ENCODE measurements at places on chromosomes 4 and X.

GRCh38 chr4:11424856-11425255, 3.8 kb downstream of the HS3ST1 start:
- DNase-seq, result no peak

DNA sequence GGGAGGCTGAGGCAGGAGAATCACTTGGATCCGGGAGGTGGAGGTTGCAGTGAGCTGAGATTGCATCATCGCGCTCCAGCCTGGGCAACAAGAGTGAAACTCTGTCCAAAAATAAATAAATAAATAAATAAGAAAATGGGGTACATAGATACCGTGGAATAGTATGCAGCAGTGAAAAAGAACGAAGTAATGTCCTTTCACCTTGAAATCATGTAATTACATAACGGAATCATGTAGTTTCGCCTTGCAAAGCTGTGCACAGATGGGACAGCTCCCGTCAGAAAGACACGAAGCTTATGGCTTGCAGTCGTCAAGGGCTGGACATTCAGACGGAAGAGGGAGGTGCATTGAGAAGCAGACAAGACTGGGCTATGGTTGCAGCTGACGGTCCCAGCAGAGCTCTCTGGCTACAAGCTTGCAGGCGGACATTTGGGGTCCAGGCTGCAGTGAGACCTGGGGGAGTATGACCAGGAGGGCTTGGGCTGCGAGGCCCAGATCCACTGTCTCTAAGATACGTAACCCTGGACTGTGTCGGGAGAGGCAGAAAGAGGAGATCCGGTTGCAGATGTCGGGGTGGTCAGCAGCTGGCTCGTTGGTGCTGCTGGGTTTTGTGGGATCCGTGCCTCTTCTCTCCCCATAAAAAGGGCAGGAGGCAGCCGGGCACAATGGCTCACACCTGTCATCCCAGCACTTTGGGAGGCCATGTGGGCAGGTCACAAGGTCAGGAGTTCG, 6.2 kb upstream of the P2RY8 start:
- no peak for DNase-seq

DNA sequence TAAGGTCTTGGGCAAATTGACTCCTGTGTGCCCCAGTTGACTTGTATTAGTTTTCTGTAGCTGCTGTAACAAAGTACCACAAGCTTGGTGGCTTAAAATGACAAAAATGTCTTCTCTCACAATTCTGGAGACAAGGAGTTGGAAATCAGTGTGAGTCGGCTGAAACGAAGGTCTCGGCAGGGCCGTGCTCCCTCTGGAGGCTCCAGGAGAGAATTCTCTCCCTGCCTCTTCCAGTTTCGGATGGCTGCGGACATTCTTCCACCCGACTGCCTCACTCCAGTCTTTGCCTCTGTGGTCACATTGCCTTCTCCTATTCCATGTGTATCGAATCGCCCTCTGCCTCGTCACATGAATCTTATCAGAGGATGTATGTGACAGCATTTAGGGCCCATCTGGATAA, 66.0 kb upstream of the PHOX2B start:
- DNase-seq, result peak; percentile 21

- DNase-seq, result no peak
Measured at GRCh38 chr4:74997948-74998729, 65.2 kb downstream of the PARM1 start.

GRCh38 chr4:127416115-127416514, 216.6 kb upstream of the INTU start:
- DNase-seq, result peak; percentile 31

DNA sequence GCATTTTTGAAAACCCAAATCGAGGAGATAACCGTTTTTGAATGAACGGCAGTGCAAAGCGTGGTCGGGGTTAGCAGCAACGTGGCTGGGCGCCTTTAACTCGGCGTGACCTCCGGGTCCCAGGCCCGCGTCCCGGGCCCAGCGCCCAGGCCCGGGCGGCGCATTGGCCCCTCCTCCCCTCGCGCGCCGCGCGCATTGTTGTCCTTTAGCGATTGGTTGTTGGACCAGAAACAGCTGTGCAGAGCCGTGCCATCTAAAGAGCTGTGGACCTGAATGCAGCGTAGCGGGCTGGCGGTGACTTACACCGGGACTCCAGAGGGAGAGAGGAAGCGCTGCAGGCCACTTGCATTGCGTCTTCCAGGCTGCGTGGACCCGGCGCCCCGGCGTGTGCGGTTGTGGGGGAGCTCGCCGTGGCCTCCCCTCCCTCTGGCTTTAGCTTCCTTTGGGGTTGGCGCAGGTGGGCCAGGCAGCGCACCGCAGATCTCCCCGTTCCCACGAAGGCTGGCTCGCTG, at the start of gene STOX2:
TSS of gene STOX2 (plus strand) at position 227 of the 512 bp plus-strand sequence. CDS start 1,484 bp downstream, outside the sequence.
- peak; percentile 85 for DNase-seq

- DNase-seq, result no peak
Measured at GRCh38 chr4:55865228-55865806, 11.9 kb downstream of the EXOC1 start.

DNA sequence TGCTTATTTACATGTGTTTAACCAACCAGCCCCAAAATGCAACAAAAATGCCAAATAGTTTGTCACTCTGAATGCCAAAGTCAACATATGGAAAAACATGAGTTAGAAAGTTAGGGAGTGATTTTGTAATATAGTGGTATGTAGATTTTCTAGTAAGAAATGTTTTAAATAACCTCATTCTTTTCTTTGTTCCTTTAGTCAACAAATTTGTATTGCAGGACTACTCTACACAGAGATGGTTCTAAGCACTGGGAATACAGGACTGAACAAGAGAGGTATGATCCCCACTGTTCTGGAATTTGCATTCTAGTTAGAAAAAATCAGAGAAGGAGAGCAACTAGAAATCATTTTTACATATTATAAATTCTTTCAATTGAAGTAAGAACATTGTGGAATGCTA, 218.8 kb upstream of the ANXA10 start:
- no peak for DNase-seq

DNA sequence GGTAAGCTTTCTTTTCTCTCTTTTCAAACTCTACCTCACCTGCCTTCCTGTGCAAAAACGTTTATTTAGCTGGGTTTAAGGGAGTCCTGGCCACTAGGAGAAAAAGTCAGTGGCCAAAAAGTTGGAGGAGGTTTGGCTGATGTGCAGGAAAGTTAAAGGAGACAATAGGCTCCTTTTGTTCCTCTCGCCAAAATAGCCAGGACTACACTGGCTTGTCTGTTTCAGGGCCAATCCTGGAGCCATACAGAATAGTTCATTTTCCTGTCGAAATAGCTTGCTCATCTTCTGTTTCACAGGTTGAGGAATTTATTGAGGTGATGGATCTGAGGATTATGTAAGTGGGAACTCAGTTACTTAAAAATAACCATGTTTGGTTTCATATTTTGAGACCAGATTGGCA, 423 bp downstream of the HEPH start:
- DNase-seq, result no peak

GRCh38 chrX:17474892-17475291, 99.9 kb downstream of the NHS start:
- DNase-seq, result no peak

GRCh38 chr4:18192901-18193300, 171.3 kb upstream of the LCORL start:
- no peak for DNase-seq

- peak; percentile 76 for DNase-seq
Measured at GRCh38 chrX:153953342-153953830, 8.9 kb upstream of the RENBP start.

DNA sequence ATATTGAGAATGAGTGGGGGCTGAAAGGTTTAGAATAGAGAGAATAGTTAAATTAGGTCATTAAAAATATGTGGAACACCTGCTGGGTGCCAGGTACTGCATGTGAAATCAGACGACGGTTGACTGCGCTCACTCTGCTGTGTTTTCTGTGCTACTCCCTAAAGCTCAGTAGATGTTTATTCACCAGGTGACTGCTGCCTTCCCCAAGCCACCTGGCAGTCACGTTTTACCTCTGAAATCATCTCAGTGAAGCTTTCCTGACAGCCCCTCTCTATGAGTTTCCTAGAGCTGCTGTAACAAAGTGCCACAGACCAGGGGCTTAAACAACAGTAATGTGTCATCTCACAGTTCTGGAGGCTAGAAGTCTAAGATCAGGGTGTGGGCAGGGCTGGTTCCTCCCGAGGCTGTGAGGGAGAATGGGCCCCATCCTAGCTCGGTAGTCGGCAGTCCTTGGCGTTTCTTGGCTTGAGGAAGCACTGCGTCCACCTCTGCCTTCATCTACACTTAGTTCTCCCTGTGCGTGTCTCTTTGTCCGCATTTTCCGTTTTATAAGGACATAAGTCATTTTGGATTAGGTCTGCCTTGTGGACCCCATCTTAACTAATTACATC, 25.3 kb downstream of the ADD1 start:
- DNase-seq, result no peak

DNA sequence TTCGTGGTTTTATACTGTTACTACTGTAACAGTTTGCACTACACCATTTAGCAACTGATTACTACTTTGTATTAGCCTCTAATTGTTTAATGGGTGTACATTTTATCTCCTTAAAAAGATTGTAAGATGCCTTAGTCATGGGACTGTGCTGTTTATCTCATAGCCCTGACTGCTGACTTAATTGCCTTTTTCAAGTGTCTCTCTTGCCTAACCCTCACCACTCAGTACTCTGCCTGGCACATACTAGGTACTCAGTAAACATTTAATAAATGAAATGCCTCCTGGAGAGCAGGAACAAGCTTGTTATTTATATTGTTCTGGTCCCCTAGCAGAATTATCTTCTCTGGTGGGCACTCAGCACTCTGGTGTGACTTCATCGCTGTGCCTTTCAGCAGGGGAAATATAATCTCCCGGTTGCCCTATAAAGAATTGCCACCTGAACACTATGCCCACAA, 1.7 kb upstream of the STIM2 start:
- DNase-seq, result no peak

DNA sequence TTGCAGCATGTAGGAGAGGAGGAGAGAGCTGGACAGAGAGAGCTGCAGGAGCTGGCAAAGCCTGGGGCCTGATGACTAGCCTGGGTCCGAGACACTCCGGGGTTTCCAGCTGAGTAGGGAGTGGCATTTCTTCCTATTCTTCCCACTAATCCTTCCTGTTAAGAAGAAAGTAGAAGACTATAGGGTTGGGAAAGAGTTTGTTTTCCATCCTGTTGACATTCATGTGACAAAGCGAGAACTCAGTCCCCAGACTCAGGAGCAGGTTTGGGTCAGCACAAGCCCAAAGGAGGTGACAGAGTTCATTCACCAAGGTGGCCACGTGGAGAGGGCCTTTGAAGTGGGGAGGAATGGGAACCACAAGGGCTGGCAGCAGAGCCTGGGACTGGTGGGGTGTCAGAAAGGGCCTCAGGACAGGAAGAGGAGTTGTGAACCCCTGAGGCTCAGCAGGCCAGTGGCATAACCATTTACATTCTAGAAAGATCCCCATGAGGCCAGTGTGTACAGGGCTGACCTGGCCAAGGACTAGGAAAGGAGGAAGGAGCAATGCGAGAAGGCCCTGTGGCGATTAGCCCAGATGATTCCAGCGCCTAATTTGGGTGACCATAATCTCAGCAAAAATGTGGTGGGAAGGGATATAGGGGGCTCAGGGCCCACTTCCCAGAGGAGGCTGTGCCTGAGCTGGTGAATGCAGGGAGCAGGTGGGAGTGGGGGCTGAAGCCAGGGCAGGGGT, 3.3 kb upstream of the HAUS3 start:
- no peak for DNase-seq

- DNase-seq, result no peak
Measured at GRCh38 chr4:109414938-109415337, 18.7 kb upstream of the SEC24B start.

GRCh38 chr4:54189140-54189539, 40.0 kb upstream of the PDGFRA start:
- no peak for DNase-seq

DNA sequence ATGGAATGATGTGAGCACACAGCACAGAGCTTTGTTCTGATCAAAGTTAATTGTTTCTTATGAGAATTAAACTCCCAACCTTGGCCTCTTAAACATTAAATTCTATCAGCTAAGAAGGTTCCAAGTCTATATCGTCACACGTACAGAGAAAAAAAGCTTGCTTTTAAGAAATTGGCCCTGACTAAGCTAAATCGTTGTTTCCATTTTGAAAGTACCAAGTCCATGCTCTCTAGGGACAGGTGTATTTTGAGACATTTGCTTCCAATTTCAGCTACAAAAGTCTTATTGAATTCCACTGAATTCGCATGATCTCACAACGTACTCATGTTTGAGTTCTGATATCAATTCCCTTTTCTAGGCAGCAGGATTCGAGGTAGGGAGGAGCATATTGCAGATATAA, 157.4 kb downstream of the SHROOM3 start:
- no peak for DNase-seq

- no peak for DNase-seq
Measured at GRCh38 chr4:182604953-182605352, 312.2 kb downstream of the DCTD start.

DNA sequence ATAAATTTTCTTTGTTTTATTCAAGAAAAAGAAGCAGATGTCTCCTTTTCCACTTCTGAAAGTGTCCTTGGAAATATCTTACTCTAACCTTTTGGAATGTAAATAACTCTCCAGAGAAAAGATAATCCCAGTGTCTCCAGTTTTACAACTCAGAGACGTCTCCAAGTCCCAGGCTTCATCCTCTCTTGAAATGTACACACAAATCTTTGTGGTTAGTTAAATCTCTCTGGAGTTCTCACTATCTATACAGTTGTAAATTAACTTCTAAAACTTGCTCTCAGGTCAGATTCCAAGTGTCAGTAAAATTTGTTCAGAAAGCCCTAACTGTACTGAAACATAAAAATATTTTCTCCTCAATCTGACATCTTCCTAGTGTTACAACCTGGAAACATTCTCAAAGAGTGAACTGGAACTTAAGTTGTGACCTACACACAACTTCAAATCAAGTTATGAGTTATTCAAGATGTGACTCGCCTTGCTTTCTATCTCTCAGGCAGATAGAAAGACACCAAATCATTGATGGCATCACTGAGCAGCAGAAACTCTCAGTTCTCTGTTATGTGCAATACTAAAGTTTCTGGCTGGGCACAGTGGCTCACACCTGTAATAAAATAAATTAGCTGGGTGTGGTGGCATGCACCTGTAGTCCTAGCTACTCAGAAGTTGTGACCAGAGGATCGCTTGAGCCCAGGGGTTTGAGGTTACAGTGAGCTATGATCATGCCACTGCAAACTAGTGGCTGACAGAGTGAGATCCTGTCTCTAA, 284.2 kb downstream of the RCHY1 start:
- DNase-seq, result no peak

DNA sequence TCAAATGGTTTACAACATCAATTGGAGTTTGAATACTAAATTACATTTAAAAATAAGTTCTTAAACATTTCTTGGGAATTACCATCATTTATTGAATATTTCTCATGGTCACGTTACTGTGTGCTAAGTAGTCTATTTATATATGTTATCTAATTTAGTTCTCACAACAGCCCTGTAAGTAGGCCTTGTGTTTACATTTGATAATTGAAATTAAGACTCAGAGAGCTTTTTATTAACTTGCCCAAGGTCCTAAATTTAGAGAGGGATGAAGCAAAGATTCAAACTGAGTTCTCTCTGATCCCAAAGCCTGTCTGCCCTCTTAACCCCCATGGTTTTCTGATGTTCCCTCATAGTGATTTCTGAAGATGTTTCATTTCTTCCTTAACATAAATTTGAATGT, 103.7 kb downstream of the CEP135 start:
- no peak for DNase-seq
